NCI-H460 (cell line): ENCODE measurements at places on chromosomes 6 and 20.
A peak's percentile ranks its signal among the peaks of the same experiment; 100 is the strongest.

DNA sequence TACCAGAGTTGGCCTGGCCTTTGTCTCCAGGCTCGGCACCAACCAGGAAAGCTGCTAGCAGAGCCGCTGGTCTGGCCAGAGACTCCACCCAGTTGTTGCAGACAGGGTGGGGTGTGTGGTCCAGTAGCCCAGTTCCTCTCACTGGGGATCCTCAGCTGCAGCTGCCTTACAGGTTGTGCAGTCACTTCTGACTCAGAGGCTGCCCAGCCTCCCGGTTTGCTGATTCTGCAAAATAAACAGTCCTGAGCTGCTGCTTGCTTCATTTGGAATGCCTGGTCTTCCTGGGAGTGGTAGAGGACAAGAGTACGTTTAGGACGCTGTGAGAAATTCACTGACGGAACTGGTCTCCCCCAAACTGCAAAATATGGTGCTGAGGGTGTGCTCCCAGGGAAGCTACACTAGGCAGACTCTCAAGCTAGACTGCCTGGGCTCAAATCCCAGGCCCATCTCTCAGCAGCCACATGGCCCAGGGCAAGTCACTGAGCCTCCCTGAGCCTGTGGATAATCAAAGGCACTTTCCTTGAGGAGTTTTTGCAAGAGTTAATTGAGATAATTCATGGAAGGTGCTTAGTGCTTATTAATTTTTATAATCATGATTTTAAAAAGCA, 246.1 kb downstream of the TFAP2C start:
- peak; percentile 22 for DNase-seq

- DNase-seq, result no peak
Measured at GRCh38 chr6:75613056-75613501, 11.4 kb downstream of the SENP6 start.

DNA sequence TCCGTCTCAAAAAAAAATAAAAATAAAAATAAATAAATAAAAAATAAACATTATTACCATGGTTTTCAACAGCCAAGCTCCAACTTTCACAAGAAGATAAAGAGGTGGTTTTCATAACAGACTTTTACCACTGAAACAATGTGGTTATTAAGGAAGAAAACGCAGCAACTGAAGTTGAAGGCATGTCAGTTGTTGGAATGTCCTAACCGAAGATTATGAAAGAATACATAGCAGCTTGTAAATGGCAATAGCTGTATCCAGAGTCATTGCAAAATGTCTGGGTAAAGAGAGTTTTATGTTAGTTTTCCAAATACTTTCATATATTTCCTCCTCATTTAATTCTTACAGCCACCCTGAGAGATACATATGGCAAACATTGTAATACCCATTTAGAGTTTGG, 161.6 kb upstream of the MARCKS start:
- DNase-seq, result no peak

- no peak for DNase-seq
Measured at GRCh38 chr6:40348591-40348990, 238.6 kb downstream of the LRFN2 start.

- no peak for DNase-seq
Measured at GRCh38 chr20:14235355-14235754, 102.1 kb downstream of the FLRT3 start.

GRCh38 chr6:71589254-71589653, 297.1 kb upstream of the RIMS1 start:
- DNase-seq, result no peak

DNA sequence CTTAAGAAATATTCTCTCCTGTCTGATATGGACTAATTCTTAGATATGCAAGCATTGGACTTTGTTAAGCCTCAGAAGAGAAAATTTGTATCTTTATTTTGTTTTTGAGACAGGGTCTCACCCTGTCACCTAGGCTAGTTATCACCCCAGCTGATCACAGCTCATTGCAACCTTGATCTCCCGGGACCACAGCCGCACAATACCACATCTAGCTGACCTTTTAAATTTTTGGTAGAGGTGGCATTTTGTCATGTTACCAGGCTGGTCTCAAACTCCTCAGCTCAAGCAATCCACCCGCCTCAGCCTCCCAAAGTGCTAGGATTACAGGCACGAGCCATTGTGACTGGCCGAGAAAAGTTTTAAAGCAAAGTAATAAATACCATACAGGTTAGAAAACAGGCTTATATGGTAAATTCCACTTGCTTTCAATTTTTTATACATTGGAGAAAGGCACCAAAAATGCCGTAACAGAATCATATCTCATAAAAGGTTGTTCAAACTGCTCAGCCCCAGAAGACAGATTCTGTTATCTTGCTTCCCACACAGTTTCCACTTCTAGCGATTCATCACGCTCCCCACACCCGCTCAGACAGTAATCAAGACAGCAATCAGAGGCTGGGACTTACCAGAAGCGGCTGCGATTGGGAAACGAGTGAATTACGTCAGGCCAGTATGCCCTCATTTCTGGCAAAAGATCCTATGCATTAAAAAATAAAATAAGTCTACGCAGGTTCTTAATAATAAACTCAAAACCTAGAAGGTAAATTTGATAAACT, 13.8 kb downstream of the RNASET2 start:
- DNase-seq, result no peak

DNA sequence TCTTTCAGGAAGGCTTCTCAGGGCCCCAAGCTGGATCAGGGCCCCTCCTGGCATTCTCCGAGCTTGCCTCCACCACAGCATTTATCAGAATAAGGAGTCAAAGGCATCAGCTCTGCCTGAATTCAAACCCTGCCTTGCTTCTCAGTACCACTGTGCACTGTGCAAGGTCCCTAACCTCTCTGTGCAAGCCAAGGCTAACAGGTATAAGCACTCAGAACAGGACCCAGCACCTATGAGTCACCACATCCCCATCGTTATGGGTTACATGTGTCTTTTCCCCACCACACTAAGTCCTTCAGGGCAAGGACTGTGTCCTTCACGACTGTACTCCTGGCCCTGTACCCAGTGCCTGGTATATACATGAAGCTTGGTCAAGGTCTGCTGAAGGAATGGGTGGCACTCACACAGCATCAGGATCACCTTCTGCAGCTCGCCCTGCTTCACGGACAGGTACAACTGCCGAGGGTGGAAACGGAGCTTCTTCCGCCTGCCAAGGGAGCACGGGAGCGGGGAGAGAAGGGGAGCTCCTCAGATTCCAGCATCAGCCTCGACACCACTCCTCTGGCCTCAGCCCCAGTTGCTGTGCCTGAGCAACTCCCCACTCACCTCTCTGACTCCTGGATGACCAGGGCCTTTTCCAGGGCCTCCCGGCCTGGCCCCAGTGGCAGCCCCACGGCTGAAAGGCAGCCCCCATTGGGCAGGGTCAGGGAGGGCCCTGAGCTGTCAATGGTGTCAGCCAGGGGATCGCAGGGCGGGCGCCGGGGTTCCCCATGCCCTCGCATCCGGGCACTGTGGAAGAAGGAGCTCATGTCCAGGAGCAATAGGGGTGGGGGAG, 8.6 kb upstream of the SLC44A4 start:
- no peak for DNase-seq

- no peak for DNase-seq
Measured at GRCh38 chr20:46087161-46087560, 2.6 kb downstream of the NCOA5 start.

DNA sequence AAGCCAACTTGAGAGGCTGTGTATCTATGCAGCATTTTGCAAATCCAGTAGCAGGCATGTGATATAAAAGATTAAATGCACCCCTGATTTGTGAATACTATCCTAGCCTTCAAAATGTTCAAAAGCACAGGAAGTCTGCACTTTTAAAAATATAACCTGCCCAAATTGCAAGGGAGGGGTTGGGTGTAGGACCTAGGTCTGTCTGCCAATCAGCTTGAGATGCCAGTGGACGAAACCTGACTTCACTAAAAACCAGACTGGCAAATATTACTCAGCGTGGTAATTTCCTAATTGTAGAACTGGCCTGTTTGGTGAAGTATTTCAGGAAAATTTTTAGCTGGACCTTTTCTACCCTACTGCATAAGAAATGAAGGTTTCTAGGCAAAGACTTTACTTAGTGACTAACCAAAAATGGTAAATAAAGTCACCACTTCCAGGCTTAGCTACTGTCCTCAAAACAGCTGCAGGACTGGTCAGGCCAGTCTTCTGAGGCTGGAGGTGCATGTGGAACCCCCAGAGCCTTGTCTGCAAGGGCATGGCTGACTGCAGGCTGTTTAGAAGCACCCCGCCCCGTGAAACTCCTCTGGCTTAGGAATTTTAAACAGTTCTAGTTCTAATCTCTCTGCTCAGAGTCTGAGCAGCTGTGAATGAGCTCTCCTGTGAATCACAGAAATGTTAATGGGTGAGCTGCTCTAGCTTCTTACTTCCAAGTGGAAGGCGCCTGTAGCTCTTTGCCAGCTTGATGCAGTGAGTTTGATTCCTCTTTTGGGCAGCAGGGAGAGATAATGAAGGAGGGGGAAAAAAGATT, 104.4 kb upstream of the ESR1 start:
- no peak for DNase-seq

- no peak for DNase-seq
Measured at GRCh38 chr6:125797120-125797885, 6.5 kb downstream of the NCOA7 start.

DNA sequence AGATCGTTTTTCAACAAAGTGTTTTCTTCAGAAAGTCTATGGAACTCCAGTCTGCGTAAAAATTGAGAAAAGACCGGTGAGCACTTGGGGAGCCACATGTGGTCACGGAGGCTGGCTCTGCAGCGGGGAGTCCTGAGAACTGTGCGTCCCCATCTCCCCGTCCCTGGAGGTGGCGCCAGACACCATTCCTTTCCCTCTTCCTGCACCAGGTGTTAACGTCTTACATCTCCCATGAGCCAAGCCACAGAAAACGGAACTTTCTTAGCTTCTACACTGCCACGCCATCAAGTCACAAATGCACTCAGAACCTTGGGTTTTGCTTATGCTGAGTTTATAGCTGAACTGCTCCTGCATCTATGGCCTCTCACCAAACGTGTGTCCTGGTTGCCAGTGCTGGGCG, 62.6 kb downstream of the GINS1 start:
- peak; percentile 32 for DNase-seq

- no peak for DNase-seq
Measured at GRCh38 chr20:34989670-34990069, 34.0 kb downstream of the MYH7B start.

- DNase-seq, result no peak
Measured at GRCh38 chr6:4703382-4703781, 72.8 kb upstream of the CDYL start.

GRCh38 chr6:52136934-52137467, 49.2 kb upstream of the IL17A start:
- DNase-seq, result no peak

DNA sequence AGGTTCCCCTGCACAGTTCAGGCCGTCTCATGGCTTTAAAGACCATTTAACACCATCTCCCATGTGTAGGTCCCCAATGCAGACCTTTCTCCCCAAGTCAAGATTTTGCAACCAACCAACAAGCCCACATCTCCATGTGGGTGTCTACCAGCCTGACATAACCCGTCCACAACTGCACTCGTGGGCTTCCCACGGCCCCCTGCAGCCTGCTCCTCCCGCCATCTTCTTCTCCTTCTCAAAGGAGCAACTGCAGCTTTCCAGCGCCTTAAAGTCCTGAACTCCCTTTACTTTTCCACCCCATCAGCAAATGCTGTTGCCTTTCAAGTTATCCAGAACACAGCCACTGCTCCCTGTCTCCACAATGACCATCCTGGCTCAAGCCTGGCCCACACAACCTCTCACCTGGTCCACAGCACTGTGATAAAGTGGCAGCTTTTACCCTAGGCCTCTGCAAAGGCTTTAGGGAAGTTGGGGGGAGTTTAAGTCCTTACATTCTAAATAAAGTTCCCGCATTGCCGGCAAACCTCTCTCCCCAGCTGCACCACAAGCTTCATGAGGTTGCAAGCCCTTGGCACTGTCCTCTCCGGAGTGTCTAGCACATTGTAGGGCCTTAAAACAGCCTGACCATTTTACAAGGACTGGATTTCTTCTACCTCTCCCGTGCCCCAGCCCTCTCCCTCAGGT, 140.5 kb downstream of the PREX1 start:
- no peak for DNase-seq

- no peak for DNase-seq
Measured at GRCh38 chr20:38791940-38792339, 13.6 kb upstream of the PPP1R16B start.

DNA sequence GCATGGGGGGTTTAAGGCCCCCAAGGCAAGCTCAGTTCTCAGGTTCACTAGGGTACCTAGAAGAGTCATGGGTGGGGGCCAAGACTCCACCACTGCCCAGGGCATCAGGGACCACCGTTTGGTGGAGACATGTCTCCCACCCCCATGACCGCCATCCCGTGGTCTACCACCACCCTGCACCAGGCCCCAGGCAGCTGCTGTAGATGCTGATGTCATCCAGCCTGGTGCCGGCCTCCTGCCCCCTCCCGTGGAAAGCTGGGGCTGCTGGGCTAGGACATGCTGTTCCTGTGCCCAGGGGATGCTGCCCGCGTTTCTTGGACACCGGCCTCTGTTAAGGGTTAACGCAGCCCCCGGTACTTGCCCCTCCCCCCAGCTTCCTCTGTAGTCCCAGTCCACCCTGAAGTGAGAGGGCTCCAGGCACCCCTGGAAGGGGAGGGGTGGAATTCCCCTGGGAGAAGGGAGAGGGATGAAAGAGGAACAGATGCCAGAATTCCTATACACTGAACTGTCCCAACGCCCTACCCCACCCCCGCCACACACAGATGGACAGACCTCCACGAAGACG, 587 bp downstream of the IP6K3 start:
- no peak for DNase-seq

- DNase-seq, result no peak
Measured at GRCh38 chr6:15802466-15802865, 139.6 kb upstream of the DTNBP1 start.
